ENCODE measurements at places on chromosomes 2 and 18. TPM values are rescaled to one million over a fixed set of nuclear protein-coding genes. Genes with fewer than 3 reads are reported as not detected.

Gene HSBP1L1
- 28.7 TPM for polyA plus RNA-seq

Gene ASNSD1
- polyA plus RNA-seq, result 48.9 TPM

Gene PROKR1
- 0.06 TPM for polyA plus RNA-seq

Gene POTEI
- polyA plus RNA-seq, result 0.34 TPM

Gene MAP3K19
- 3.5 TPM for polyA plus RNA-seq

Gene CNDP2
- 112 TPM for polyA plus RNA-seq

Gene NABP1
- 13.5 TPM for polyA plus RNA-seq

Gene IL36A
- not detected for polyA plus RNA-seq

GRCh38 chr2:120709608-120710041 lies 26.0 kb upstream of the GLI2 start:
- DNase-seq, result no peak

DNA sequence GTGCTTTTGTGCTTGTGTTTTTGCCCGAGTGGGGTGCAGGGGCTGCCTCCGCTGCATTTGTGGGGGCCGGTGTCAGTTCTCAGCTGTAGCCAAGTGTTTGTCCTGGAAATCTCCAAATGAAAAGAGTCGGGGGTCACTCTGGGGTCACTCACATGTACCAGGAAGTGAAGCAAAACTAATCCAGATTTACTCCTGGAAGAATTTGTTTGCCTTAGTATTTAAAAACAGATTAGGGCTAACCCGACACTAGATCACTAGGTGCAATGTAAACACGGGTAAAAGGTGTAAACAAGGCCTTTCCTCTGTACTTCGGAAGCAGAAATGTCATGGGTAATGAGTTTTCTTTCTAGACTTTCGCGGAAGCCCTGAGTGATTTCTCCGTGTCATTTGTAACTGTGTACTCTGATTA lies 50.3 kb downstream of the GBX2 start:
- DNase-seq, result no peak

- no peak for DNase-seq
Measured at GRCh38 chr2:111066062-111066593, 54.6 kb upstream of the BCL2L11 start.

DNA sequence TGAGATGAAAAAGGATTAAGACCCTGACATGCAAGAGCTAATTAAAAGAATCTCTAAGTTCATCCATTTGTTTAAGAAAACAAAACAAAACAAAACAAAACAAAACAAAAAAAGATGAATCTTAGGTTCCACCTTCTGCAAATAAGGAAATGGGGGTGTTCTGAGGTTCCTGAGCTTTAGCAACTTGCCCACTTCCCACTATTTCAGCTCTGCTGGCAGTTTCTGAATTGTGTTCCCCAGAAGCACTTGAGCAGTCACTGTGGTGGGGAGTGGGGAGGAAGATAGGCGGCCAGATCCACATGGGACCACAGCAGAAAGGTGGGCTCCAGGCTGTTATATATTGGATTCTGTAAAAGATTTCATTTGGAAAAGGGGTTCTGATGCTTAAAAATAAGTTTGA lies 20.3 kb downstream of the INO80C start:
- DNase-seq, result no peak

- no peak for DNase-seq
Measured at GRCh38 chr2:30764021-30764800, 43.0 kb downstream of the CAPN13 start.

- no peak for DNase-seq
Measured at GRCh38 chr2:168079236-168079635, 168.2 kb downstream of the STK39 start.

DNA sequence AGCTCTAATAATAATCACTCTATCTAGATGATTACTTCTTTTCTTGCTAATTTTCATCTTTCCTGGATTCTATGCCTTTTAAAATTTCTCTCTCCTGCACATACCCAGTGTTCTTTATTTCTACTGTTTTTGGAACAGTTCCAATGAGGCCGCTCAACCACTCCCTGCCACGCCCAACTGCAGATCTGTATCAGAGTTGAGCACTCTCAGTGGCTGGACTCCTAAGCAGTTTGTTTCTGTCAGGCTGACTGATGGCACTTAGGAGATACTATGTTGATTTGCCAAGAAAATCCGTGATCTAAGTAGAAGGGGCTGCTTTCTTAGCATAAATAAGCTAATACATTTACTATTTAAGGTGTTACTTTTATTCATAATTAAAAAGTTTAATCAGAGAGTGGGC lies 192.8 kb downstream of the ARHGAP15 start:
- no peak for DNase-seq

DNA sequence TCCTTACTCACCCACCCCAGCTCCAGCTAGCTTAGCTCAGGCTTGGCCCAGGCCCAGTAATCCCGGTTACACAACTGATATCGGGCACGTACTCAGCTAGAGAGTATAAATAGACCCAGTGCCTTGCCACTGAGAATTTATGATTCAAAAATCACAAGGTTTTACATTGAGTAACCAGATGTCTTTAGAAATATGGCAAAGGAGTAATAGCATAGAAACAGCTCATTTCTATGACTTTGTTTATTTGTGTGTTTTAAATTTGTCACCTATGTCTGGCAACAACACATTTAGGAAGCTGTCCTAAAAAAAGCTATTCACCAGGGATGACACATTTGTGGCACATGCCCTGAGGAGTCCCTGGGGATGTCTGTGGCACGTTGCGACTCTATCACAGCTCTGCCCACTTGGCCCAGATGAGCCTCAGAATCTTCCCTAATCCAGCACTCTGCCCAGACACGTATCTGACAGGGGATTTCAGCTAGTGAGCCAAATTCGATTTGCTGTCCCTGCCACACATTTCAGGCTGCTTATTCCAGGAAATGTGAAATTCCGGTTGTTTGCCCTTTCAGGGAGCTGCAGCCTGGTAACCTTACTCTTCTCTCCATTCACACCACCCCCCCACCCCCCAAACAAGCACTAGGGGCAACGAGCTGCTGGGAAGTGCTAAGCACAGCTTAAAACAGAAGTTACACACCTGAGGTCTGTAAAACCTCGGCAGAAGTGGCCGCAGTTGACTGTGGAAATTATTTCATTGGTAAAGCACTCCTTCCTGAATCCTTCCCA lies 85.4 kb upstream of the ZCCHC2 start:
- peak; percentile 46 for DNase-seq

DNA sequence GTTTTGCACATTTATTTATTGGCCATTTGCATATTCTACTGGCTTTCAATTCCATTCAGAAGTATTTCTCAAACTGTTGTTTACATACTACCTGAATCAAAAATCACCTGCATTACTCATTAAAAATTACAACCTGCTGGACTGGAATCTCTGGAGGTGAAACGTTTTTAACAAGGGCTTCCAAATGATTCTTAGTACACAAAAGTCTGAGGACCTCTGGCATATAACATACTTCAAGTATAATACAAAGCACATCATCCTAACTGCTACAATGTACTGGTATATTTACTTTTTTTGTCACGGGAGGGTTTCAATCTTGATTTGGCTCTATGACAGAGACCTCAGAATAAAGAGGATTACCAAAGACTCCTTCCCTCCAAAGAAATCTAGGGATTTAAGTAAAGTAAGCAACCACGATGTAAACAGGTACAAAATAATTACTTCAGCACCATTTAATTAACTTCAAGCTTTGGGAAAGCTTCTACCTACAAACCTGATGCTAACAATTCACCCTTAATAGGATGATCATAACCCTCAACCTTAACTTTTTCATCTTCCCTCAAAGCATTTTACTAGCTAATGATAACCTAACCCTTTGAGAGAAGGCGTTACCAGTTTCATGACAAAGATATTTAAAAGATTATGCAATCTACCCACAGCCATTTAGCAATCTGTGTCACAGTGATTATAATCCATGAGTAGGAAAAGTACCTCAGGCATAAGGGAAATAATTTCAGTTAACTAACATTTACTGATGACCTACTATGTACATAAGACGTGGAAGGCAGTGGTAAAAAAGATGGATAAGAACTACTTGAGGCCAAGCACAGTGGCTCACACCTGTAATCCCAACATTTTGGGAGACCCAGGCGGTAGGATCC lies 24.7 kb downstream of the ATAD2B start:
- no peak for DNase-seq

GRCh38 chr2:97734061-97735051 lies 21.0 kb downstream of the ZAP70 start:
- DNase-seq, result no peak

- DNase-seq, result no peak
Measured at GRCh38 chr2:108423502-108424251, 25.3 kb upstream of the GCC2 start.

DNA sequence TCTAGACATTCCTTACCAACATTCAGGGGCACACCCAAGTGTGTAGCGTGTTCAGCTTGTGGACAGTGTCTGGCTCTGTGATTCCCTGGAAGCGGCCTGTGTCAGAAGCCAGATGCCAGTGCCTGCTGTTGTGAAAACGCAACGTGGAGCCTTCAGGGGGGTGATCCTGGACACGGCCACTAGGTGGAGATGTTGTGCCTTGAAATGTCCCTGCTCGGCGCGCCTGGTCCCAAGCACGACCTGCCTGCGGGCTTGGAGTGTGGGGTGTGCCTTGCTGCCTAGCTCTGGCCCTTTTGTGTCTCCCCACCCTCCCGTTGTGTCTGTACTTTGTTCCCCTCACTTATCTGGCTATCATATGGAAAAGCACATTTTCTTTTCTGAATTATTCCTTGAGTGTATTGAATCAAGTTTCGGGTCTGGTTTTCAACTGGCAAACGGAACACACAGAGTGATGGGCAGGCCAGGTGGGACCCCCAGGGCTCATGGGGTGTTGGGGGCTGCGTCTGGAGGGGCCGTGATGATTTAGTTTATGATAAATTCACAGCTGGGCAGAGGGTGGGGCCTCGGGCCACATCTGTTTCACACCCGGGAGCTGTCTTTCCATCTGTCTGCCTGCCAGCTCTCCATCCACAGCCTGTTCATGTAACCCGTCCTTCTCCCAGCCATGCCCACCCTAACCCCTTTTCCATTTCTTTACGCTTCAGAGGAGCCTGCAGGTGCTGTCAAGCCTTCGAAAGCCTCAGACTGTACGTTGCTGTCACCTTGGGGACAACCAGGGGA lies 95.5 kb downstream of the DYSF start:
- DNase-seq, result peak; percentile 48

GRCh38 chr2:187206071-187206470 lies 242.0 kb downstream of the CALCRL start:
- DNase-seq, result no peak

DNA sequence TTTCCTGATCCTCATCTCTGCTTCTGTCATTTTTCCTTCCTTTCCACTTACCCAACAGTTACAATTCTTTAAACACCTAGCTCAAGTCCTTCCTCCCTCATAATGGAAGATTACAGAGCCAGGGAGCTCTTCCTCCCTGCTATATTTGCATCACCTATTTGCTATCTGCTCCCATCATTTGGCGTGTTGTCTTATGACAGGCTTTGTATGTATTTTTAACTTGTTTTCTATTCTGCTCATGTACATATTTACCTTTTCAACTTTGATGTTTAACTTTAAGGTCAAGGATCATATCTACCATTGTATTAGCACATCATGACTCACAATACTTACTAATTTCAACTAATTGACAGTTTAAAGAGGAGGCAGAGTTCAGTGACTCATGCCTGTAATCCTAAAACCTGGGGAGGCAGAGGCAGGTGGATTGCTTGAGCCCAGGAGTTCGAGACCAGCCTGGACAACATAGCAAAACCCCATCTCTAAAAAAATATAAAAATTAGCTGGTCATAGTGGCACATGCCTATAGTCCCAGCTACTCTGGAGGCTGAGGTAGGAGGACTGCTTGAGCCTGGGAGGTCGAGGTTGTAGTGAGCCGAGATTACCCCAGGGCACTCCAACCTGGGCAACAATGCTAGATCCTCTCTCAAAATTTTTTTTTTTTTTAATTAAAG lies 308.0 kb upstream of the STON1 start:
- DNase-seq, result no peak

DNA sequence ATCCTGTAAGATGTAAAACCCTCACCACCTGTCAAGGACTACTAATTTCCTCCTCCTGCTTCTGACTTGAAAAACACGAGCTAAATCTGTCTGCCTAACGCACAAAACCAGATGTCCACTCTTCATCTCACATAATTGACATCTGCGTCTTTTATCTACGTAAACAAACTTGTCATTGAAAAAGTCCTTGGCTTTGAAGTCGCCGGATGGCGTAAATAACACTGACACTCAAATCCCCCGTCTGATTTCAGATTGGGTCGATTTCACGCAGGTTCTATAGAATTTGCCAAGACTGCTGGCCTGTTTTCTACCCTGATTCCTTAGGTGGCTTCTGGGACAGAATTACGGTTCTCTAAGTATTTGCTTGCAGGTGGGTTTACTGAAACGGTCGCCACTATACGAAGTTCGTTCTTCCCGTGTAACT lies 539 bp upstream of the MOB4 start:
- DNase-seq, result peak; percentile 72

- DNase-seq, result no peak
Measured at GRCh38 chr18:11034884-11035283, 114.5 kb downstream of the PIEZO2 start.

- no peak for DNase-seq
Measured at GRCh38 chr2:169625781-169626180, 41.6 kb downstream of the PPIG start.

- DNase-seq, result no peak
Measured at GRCh38 chr18:78849046-78849445, 130.6 kb upstream of the SALL3 start.

- DNase-seq, result no peak
Measured at GRCh38 chr18:7958081-7958896, 391.2 kb downstream of the PTPRM start.

GRCh38 chr2:215027779-215028178 lies 110.6 kb downstream of the ABCA12 start:
- no peak for DNase-seq

DNA sequence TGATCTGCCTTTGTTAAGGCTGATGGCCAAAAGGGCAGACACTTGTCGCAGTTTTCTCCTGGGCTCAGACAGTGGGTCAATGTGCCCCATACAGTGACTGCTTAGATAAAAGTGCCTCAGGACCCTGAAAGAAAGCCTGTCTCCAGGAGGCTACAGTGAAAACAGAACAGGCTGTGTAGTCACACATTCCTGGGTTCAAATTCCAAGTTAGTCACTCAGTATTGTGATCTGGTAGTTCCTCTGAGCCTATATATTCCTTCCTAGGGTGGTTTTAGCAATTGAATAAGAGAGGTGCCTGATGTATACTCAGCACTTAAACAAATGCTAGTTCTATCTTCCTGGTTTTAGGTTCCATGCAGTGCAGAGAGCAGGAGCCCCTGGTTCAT lies 54.4 kb downstream of the RPL37A start:
- DNase-seq, result no peak

DNA sequence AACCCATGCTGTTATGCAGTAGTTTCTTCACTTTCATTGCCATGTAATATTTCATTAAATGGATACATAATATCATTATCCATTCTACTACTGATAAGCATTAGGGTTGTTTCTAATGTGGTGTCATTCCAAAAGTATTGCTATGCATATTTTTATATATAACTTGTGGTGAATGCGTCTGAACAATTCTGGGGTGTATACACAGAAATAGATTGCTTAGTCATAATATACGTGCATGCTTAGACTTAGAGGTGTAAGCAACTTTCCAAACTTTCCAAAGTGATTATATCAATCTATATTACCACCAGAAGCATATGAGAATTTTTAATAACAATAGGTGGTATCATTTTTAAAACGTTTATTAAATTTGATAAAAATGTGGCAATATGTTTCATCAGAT lies 540.9 kb downstream of the DSC3 start:
- DNase-seq, result no peak

Measured in right lung (tissue), 10 donors.